ENCODE measurements at places on chromosomes 4 and X. TPM values are rescaled to one million over a fixed set of nuclear protein-coding genes. Genes with fewer than 3 reads are reported as not detected.

- DNase-seq = no peak
These were observed 104.5 kb downstream of the SCD5 start for GRCh38 chr4:82694046-82694445.

GRCh38 chr4:11765849-11766453 lies 337.3 kb upstream of the HS3ST1 start:
- DNase-seq = no peak

DNA sequence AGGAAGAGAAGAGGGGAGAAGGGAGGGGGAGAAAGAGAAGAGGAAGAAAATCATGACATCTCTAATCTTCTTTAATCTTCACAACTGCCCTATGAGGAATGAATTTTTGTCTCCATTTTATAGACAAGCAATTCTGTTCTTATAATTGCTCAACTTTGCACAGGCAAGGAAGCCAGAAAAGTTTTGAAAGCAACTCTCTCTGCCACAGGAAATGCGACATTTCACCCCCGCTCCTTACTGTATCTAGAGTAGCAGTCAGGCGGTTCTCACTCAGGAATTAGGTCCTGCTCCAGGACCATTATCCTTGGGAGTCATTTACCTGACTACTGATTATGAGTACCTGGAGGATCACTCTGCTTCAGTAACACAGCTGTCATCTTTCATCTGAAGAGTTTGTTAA lies 69.2 kb upstream of the FAM9A start:
- DNase-seq = no peak

GRCh38 chr4:57877047-57877458 lies 766.9 kb upstream of the IGFBP7 start:
- no peak for DNase-seq

DNA sequence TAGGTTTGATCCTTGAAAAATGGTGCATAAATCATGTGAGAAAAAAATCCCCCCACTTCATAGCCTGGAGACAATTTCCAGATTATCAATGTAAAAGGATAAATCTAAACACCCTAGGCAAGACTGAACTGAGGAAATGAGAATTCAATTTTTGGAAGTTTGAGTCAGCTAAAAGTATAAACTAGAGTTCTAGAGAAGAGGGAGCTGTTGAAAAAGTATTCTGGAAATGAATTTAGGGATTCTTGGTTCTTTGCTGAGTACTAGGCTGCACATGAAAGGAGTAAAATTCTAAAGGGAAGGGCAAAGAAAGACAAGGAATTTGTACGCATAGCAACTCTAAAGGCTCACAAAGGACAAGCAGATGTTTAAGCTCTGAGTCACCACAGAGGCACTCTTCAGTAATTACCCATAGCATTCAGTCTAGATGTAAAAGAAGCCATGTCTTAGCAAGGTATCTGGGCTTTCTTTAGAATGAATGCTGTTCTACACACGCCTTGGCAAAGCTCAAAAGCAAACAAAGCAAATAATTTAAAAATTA lies 896.5 kb downstream of the PDHA2 start:
- no peak for DNase-seq

DNA sequence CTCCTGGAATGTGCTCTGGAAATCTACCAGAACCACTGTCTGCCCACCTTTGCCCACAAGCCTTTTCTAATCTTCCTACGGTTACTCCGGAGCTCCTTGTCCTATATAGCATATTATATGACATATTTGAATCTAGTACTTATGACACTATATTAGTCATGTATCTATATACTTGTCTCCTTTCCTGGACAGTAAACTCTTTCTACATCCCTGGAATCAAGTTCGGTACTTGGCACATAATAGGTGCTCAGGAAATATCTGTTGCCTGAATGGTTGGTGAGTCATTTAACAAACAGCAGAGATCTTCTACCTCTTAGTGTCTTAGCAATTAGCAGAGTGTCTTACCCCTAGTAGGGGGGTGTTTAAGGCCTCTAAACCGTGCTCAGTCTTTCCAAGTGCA lies 123.6 kb downstream of the RELL1 start:
- no peak for DNase-seq

GRCh38 chr4:156420623-156421022 lies 467.0 kb upstream of the CTSO start:
- DNase-seq = no peak

- no peak for DNase-seq
These were observed 45.6 kb downstream of the MAOB start for GRCh38 chrX:43836435-43837184.

The ATOH1 gene
- total RNA-seq = not detected

The GAGE12F gene
- total RNA-seq = not detected

The BMP3 gene
- not detected for total RNA-seq

The POU4F2 gene
- not detected for total RNA-seq

The TCEAL6 gene
- not detected for total RNA-seq

Data from heart left ventricle (tissue), 16 donors.